KG1 (cell line): ENCODE measurements at places on chromosomes 4 and X.

DNA sequence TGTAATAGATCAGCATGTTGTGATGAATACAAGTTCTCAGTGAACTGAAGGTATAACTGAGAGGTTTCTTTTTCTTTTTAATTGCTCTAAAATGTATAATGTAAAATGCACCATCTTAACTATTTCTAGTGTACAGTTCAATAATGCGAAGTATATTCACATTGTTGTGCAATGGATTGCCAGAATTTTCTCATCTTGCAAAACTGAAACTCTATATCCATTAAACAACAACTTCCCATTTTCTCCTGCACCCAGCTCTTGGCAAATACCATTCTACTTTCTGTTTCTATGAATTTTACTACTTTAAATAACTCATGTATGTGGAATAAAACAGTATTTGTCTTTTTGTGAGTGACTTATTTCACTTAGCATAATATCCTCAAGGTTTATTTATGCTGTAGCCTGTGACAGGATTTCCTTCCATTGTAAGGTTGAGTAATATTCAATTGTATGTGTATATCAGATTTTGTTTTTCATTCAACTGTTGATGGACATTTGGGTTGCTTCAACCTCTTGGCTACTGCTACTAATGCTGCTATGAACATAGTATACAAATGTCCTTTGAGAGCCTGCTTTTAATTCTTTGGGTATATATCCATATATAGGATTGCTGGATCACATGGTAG is 53.5 kb upstream of the NPFFR2 start:
- DNase-seq, result no peak

- no peak for DNase-seq
These were observed 218.9 kb downstream of the PABPC4L start for GRCh38 chr4:133982533-133983224.

DNA sequence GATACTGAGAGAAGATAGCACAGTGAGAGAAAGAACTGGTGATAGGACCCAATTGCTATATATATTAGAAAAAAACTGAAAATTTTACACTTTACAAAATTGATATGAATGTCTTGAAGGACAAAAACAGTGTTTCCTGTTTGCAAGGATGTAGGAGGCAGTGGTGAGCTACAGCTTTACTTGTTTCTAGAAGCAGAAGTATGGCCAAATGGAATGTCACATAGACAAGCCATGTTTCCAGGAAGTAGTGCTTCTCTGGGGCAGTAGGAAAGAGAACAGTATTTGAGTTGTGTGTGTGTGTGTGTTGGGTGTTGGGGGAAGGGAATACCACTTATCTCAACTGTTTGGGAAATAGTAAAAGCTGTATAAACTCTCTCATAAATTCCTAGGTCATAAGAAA is 60.9 kb upstream of the IBSP start:
- DNase-seq, result no peak

DNA sequence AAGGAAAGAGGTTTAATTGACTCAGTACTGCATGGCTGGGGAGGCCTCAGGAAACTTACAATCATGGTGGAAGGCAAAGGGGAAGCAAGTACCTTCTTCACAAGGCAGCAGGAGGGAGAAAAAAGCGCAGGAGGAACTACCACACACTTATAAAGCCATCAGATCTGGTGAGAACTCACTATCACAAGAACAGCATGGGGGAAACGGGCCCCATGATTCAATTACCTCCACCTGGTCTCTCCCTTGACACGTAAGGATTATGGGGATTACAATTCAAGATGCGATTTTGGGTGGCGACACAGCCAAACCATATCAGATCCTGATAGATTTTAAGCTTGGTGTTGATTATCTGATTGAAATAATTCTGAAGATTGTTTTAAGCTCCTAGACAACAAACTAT is 218.7 kb downstream of the CBR4 start:
- DNase-seq, result no peak

- no peak for DNase-seq
These were observed 52.6 kb downstream of the GPR50 start for GRCh38 chrX:151228935-151229334.

DNA sequence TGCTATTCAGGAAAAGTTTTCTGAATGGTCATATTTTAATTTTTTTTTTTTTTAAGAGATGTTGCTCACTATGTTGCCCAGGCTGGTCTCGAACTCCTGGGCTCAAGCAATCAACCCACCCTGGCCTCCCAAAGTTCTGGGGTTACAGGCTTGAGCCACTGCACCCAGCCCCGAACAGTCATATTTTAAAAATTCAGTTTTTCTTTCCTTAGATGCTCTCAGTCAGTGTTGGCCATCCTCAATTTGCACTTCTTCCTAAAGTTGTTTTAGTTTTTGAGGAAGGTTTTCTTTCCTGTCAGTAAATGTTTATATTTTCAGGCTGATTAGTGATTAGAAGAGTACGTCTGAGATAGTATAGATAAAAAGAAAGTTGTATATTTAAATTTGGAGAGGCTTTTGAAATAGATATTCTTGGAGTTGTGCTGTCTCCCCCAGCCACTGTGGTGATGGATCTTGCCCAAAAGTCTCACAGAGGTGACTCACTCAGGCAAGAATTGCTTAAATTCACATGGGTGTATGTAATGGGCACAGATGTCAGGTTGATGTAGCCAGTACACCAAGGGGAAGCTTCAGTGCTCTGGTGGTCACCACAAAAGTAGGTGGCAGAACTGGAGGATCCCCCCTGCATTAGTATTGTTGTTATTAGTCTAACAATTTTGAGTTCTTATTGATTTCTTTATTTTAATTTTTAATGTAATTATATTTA is 72.2 kb upstream of the ELOVL6 start:
- no peak for DNase-seq

- no peak for DNase-seq
These were observed 24.2 kb upstream of the C4orf50 start for GRCh38 chr4:6042293-6043063.
